NCI-H1694 (cell line): ENCODE measurements at places on chromosomes 12 and 14.

DNA sequence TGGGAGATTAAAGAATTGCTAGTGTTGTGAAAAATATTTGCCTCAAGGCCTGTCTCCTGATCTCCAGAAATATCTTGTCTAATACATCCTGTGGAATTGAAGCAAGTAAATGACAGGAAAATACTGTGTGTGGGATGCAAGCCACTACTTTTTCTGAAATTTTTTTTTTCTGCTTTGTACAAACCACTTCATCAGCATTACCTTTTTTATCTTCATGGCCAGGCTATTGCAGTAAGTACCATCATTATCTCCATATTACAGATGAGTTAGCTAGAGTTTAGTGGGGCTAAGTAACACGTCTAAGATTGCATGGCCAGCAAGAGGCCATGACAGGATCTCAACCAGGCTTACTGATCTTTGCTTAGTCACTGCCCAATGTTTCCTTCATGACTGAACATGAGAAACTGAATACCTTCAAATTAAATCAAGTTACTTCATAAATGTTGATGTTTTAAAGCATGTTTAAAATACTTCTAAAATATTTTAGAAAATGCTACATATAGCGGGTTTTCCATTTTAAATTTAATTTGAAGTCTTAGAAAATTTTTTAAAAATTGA lies 273.7 kb downstream of the SLC6A15 start:
- DNase-seq = no peak

- DNase-seq = no peak
These were observed 430.5 kb upstream of the SOX5 start for GRCh38 chr12:24379861-24380521.

DNA sequence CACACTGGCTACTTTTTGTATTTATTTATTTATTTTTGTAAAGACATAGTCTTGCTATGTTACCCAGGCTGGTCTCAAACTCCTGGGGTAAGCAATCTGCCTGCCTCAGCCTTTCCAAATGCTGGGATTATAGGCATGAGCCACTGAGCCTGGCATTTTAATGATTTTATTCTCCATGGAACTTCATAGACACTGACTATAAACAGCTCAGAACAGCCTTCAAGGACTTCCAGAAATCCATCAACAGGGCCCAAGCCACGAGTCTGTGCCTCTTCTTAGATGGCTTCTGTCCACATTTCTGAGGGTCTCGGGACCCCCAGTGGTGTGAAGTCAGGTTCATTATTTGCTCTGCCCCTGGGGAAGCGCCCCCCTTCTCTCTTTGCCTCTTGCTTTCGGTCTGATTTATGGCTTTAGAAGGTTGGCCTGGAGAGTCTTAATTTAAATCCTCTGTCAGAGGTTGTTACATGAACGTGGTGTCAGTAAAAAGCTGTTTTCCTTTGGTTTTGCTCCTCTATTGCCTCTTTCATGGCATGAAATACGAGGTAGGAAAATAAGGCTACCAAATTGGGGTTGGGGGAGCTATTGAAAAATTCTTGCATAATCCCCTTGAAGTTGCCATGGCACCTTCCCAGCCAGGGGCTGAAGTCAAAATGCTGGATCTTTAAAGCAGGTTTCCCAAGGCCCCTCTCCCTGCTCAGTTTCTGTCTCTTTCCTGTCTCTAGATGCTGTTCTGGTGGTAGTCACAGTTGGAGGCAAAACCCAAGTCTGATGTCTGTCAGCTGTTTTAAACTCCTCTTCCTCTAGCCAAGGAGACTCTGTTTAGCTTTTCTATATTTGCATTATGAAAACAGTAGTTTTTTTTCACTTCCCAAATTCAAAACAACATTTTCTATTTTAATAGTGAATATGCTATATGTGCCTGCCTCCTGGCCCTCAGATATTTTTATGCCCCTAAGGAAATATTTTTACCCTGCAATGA lies 129.4 kb downstream of the SMOC1 start:
- no peak for DNase-seq

DNA sequence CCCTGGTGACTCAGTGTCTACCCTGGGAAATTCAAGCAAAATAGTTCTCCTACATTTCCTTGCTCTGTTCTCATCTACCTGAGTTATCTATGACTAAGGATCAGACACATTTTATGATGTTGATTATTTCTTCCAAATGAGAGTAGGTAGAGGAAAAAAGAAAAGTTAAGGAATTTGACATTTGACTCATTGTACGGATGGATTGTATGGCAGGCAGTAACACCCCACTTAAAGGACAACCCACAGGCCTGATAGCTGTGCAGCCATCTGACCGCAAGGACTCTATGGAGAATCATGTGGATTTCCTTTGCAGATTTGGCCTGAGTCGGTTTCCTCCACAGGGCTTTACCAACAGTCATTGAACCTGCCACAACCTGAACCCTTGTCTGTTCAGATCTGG lies 540.3 kb downstream of the BCL11B start:
- no peak for DNase-seq

DNA sequence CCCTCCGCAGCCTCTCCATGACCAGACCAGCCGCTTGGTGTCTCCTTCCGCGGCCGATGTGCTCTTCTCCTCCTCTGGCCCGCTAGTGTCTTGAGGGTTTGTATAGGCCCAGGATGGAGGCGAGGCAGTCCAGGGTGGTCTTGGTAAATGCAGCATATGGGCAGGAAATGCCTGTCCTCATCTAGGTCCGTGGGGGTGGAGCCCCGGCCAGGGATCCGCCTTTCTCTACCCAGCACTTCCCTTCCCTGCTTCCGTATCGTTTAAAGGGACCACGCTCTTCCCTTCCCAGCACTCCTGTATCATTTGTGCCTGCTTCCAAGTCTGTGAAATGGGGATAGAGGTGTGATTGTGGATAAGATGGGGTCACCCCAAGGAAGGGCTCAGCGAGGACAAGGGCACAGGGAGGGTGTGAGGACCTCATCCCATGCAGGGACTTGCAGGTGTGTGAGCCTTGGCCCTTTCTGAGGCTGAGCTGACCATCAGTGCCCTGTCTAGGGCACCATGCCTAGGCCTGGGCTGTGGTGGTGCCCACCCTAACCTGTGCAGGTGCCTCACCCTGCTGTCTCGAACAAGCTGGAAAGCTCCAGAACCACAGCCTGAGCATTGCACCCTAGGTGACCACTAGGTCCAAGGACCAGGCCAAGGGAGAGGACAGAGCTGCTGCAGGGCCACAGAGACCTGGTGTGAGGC lies 326.8 kb upstream of the RTL1 start:
- DNase-seq = no peak
